CD4-positive, alpha-beta T cell treated with Interleukin-15 for 4 hours (primary cell): ENCODE measurements at places on chromosomes 4 and X.
A peak's percentile ranks its signal among the peaks of the same experiment; 100 is the strongest.

- no peak for DNase-seq
Observed at GRCh38 chrX:34658326-34658725, 1.2 kb upstream of the TMEM47 start.

DNA sequence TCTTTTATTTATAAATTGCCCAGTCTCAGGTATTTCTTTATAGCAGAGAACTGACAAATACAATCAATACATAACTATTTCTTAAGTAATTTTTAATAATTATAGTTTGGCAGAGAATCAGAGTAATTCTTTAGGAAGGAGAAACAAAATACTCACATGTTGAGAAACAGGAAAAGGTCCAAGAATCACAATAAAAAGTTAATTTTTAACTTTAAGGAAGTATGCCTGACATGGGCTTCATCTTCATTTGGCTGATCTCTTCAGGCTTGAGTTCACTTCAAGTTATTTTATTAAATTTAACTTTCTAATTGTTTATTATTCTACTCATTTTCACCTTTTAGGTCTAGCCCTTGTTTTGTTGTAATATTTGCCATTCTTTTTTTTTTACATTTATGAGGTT, 36.1 kb upstream of the RNF150 start:
- no peak for DNase-seq

GRCh38 chr4:175772170-175772705, 39.8 kb downstream of the GPM6A start:
- no peak for DNase-seq

DNA sequence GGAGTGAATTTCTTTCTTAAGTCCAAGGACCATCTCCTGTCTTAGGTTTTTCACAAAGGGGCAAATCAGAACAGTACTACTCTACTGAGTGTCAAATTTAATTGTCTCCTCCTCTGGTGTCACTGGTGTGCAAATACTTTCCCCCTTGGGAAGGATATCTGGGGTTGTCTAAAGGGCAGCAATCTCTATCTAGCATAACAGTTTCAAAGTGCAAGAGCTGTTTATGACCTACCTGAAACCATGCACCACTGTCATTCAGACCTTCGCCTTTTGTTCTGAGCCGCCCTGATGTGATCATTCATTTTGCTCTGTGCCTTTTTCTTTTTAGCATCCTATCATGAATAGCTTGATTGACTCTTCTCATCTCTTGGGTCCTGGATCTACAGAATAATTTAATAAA, 39.3 kb downstream of the IL1RAPL1 start:
- DNase-seq = no peak

GRCh38 chr4:128298852-128299251, 11.2 kb upstream of the PGRMC2 start:
- DNase-seq = no peak

GRCh38 chr4:173367285-173367684, 3.5 kb upstream of the SAP30 start:
- DNase-seq = peak; percentile 11

DNA sequence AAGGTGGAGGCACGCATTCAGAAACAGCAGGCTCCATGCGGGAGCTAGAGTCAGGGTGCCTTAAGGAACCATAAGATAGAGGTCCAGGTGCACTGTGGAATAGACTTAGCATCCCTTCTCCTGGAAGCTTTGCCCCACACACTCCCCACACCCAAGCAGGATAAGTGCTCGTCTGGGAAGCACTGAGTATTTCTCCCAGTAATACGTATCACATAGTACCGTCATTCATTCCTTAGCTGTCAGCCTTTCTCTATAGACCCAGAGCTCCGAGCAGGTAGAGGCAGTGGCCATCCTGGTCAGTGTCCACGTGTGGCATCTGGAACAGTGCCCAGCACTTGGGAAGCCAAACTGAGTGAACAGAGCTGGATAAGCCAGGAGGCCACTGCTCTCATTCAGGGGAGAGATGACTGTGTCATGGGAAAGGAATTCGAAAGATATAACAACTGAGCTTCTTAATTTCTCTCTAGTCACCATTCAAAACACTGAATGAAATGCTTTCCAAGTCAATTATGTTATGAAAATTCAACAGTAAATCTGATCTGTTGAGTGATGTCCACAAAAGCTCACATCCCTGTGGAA, 9.9 kb downstream of the APBB2 start:
- DNase-seq = no peak

GRCh38 chrX:47941423-47941822, 62.4 kb downstream of the ZNF182 start:
- DNase-seq = no peak

- DNase-seq = no peak
Observed at GRCh38 chr4:105145903-105146275, 787 bp upstream of the TET2 start.

- no peak for DNase-seq
Observed at GRCh38 chr4:154615211-154615610, 2.8 kb upstream of the FGG start.

GRCh38 chr4:7423801-7424552, 10.8 kb downstream of the PSAPL1 start:
- no peak for DNase-seq

- DNase-seq = no peak
Observed at GRCh38 chr4:175961604-175962003, 104.0 kb upstream of the WDR17 start.

- DNase-seq = peak; percentile 10
Observed at GRCh38 chrX:14497184-14497666, 32.1 kb upstream of the GLRA2 start.

DNA sequence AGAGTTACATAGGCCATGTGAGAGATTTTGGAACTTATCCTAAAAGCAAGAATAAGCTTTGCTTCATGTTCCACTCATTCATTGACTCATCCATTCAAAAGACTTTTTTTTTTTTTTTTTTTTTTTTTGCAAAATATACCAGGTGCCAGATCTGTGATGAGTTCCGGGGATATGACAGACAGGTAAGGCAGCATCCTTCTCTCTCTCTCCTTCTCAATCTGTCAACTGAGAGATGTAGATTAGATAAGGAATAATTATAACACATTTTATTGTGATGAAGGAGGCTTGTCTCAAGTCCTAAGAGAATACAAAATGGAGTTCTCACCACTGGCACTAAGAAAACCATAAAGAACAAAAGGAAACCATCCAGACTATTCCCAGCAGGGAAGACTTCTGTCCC, 190.2 kb upstream of the CPEB2 start:
- no peak for DNase-seq

DNA sequence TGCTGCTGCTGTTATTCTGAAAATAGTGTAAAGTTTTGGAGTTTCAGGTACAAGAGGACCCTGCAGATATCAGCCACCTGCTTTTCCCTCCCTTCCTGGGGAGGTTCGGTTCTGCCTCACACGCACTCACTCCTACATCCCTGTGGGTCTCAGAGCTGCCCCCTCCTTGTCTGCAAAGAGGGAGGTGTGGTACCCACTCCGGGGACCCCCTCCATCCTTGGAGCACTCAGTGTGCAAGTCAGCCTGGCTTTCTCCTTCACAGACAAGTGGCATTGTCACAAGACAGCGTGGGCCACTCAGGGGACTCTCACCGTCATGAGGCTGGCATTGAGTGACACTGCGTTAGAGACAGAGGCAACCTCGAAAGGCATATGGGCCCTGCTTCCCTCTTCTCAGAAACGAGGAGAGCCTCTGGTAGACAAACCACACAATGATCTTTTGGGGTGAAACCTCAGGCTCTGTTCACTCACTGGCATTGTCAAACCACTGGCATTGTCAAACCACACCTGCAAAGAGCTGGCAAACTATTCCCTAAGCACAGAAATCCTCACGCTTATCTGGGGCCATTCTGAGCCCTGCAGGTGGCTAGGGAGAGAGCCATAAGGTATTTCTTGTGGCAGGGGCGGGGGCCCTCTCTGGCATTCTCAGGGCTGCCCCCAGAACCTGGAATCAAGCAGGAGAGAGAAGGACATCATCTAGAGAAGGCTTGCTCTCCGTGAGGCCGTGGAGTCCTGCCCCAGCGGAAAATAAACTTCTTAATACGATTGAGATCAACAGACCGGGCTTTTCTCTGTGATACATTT, 285.0 kb downstream of the SHOX start:
- no peak for DNase-seq

DNA sequence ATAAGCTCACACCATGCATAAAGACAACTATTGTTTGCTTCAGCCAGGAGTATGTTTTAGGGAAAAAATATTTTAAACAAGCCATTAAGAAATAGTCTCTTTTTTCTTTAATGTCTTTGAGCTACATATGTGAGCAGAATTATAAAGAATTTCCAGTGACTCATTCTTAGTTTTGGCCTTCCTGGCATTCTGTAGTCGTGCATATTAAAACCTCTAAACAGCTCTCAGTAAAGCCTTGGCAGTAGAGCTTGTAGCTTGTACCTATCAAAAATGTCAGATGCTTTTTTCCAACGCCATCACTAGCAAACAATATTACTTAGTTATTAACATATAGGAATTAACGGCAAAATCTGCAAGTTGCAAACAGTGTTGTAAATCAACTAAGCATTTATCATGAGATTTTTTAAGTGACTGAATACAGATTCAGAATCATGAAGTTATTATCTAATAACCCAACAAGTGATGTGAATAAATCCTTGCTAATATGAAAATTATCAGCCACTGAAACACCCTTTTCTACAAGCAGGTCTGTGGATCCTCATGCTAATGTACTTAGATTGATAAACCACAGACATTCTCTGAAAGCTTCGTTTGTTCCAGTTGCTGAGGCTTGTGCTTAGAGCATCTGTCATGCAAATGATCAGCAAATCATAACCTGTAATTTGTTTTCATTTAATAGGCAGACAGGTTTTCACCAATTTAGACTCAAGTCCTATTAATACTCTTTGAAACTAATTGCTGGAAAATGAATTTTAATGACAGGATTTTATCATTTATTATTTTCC, 412.0 kb upstream of the ATOH1 start:
- DNase-seq = no peak

GRCh38 chr4:72207196-72207595, 175.4 kb downstream of the NPFFR2 start:
- DNase-seq = no peak

- no peak for DNase-seq
Observed at GRCh38 chr4:145909773-145910172, 28.9 kb downstream of the ZNF827 start.

GRCh38 chrX:115696039-115696438, 135.1 kb downstream of the PLS3 start:
- DNase-seq = no peak

GRCh38 chr4:61714387-61714911, 514.3 kb downstream of the ADGRL3 start:
- no peak for DNase-seq

GRCh38 chrX:40298069-40298468, 200.3 kb upstream of the BCOR start:
- no peak for DNase-seq

DNA sequence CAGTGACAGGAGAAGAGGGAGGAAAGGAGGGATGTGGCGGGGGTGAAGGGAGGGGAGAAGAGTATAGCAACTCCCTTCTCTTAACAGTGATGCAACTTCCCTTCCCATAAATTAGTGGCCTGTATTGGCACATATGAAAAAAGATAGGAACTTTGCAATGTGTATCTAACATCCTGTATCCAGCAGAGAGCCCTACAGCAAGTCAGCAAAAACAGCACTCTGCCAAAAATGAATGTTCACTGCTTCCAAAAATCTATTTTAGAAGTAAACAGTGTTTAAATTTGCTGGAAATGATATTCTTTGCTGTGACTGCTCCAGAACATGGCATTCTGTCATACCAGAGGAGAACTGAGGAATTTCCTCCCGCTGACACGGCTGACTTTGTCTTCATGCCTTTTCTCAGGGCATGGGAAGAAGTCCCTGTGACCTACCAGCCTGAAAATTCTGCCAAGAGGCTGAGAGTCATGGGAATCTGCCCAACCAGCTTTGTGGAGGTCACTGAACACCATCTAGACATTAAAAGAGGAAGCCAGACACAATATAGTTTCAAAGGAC, 343.4 kb upstream of the RASGEF1B start:
- no peak for DNase-seq
